ENCODE measurements at places on chromosomes 12 and 14. TPM values are rescaled to one million over a fixed set of nuclear protein-coding genes. Genes with fewer than 3 reads are reported as not detected.

SIX1 gene
- 3.7 TPM for total RNA-seq

CISTR gene
- total RNA-seq: not detected

RNASE1 gene
- total RNA-seq: 174 TPM

CPM gene
- 35.4 TPM for total RNA-seq

ANKRD13A gene
- 108 TPM for total RNA-seq

GPD1 gene
- total RNA-seq: 65.3 TPM

DPY19L2 gene
- total RNA-seq: 9.6 TPM

TAS2R42 gene
- total RNA-seq: not detected

TMEM19 gene
- 19.6 TPM for total RNA-seq

All from vagina (tissue), 2 donors.